Putamen (tissue), 1 donor: ENCODE measurements at places on chromosomes 5 and 9.
A peak's percentile ranks its signal among the peaks of the same experiment; 100 is the strongest.

GRCh38 chr9:92188969-92189781 lies 74.0 kb upstream of the SPTLC1 start:
- DNase-seq, result no peak

- DNase-seq, result peak; percentile 21
Observed at GRCh38 chr5:140402258-140403074, 833 bp downstream of the ANKHD1 start.

GRCh38 chr5:55572600-55572999 lies 37.8 kb upstream of the PLPP1 start:
- no peak for DNase-seq

DNA sequence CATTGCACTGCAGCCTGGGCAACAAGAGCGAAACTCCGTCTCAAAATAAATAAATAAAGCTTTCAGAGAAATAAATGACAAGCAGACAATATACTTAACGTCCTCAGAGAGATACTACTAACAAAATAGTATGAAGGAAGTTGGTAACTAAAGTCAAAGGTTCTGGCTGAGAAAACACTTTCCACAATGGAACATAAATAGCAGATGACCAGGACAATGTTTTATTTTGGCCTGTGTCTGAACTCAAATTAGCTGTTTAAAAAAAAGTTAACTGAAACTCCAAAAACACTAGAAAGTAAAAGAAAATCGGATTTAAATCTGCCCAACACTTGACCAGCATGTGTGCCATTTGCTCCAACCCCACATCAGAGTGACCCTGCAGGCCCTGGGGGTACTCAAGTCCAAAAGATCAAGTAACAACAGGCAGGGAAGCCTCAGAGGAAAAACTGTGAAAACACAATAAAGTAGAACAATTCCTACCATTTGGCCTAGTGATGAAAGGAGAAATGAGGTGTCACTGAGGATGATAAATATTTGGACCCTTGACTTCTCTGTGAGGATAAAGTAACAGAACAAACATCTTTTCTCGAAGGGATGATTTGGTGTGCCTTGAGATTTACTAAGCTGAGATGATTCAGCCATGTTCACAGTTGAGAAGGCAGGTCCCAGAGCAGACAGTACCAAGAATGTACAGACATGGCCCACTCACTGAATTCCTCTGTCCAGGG lies 47.7 kb downstream of the LHFPL2 start:
- DNase-seq, result no peak

DNA sequence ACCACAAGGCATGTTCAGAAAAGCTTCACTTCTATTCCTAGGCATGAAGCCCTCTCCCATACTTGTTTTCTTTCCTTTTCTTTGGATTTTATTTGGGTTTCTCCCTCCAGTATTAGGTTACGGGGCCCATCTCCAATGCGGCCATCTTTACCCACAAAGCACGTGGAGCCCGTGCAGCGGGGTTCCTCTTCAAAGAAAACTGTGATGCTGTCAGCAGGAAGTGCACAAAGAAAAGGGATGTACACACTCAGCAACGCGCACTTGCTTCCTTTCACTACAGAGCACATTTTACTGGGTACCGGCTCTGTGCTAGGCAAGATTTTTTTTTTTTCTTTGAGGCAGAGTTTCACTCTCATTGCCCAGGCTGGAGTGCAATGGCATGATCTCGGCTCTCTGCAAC lies 106.6 kb downstream of the COL23A1 start:
- no peak for DNase-seq

- DNase-seq, result no peak
Observed at GRCh38 chr5:128487041-128487440, 51.0 kb downstream of the FBN2 start.

DNA sequence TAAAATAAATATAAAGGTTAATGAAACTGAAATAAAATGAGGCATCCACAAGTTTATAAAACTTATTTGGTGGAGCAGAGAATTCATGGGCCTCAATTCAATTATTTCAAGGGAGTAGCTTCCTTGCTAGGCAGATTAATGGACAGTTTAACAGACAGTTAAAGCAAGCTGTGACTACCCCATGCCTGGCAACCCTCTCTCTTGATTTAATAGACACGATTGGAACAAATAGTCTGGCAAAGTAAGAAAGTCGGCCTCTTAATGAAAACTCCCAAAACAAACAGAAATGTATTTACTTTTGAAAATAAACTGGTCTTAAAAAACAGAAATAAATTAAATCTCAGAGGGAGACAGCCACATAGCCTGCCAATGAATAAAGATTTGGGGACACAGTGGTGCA lies 40.1 kb upstream of the ERCC6L2 start:
- no peak for DNase-seq

DNA sequence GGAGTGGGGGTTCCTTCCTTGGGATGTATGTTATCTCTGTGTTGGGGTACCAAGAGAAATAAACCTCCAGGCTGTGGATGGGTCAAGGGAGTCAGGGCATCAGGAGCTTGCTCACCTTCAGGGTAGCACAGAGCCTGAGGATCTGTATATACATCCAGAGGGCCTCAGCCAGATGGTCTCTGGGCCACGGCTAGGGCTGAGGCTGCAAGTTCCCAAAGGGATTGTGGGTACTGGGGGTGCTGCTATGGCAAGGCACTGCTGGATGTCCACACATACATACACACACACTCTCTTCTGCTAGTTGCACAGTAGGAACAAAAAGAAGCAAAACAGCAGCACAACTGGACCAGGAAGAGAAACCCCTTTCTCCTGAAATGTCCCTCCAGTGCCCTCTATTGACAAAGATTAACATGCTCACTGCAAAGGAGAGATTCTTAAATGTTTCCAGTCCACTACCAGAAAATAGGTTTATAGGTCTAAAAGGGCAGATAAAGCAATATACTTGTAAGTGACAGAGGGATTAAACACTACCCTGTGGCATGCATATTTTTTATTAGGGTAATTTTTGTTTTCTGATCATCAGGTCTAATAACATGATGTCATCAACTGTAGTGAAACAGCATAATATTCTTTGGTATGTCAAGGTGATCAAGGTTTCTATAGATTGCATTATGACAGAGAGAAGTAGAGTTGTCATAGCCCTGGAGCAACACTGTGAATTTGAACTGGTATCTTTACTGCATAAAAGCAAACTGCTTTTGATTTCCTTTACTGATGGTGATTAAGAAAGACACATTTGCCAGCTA lies 56.3 kb upstream of the KCNN2 start:
- DNase-seq, result no peak

DNA sequence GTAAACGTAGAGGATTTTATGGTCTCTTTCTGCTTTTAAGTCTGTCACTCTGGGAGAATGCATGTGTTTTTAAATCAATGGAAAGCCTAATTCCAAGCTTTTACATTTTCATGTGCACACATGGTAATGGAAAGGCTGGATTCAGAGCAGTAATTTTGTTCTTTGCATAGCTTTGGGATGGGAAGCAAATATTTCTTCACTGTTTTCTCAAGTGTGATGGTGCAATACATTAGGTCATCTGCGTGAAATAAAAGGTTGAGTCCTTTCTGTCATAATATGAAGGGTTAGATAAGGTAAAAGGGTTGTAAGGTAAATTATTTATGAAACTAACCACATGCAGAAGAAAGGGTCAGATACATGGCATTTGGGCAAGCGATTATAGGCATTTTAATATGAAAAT lies 88.2 kb upstream of the NR3C1 start:
- no peak for DNase-seq

- DNase-seq, result peak; percentile 52
Observed at GRCh38 chr5:136769900-136770684, 404.7 kb upstream of the TRPC7 start.

DNA sequence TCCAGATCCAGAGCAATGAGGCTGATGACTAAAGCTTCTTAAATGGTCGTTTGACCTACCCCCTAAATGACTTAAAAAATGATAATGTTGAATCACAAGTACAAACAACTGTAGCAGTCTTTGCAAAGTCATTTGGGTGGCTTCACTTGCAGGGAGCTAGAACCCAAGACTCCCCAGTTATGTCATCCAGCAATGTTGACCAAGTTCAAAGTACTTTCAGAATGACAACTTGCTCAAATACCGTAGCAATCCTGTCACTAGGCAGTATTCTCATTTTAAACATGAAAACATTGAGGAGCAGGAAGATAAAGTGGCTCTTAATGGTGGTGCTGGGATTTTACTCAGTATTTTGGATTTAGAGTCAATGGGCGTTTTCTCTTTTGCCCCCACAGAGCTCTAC lies 1217.0 kb upstream of the DMAC1 start:
- DNase-seq, result no peak

DNA sequence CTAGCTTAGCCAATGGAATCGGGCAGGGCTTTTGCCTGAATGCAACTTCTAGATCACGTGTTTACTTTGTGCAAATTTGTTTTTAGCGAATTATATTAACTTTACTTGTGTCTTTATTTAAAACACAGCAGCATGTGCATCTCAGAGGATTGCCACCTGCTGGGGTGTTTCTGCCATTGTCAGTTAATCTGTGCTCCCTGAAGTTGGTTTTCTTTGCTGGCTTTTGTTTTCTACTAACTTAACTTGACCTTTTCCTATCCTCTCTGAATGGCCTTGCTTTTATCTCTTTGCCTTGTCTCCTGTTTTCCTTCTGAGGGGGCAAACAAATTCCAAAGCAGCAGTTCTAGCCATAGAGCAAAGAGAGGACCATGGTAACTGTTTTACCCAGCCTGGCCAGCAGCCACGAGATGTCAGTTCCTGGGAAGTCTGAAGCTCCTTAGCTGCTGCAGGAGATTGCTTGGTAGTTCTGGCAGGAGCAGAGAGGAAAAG lies 67.6 kb downstream of the ARHGEF28 start:
- DNase-seq, result no peak

- no peak for DNase-seq
Observed at GRCh38 chr9:125240649-125240999, 519 bp downstream of the HSPA5 start.

DNA sequence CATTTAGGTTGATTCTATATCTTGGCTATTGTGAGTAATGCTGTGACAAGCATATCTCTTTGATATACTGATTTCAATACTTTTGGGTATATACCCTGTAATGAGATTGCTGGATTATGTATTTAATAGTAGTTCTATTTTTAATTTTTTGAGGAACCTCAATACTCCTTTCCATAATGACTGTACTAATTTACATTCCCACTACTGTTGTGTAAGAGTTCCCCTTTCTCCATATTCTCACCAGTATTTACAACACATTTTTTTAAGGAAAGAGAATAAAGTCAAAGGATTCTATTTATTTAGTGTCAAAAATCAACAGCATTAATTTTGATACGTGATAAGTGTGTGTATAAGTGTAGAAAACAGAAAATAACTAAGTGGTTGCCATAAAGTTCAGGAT lies 356.4 kb upstream of the EDIL3 start:
- DNase-seq, result no peak

DNA sequence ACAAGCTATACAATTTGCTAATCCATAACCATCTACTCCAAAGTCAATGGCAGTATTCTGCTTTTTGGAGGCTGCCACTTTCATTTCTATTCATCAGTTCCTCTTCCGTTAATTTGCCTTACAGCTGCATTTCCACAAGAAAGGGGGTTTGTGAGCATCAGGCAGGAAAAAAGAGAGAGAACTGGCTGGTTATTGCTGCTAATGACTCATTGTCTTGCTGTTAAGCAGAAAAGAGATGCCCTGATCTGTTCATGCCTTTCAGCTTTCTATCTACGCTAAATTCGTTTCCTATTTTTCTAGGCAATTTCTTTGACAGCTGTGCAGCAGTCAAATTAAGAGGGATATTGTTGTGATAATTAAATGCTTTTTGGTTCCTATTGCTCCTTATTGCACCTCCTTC lies 65.9 kb upstream of the GNAQ start:
- DNase-seq, result peak; percentile 57

GRCh38 chr5:31855134-31856040 lies 216.5 kb downstream of the PDZD2 start:
- peak; percentile 63 for DNase-seq

DNA sequence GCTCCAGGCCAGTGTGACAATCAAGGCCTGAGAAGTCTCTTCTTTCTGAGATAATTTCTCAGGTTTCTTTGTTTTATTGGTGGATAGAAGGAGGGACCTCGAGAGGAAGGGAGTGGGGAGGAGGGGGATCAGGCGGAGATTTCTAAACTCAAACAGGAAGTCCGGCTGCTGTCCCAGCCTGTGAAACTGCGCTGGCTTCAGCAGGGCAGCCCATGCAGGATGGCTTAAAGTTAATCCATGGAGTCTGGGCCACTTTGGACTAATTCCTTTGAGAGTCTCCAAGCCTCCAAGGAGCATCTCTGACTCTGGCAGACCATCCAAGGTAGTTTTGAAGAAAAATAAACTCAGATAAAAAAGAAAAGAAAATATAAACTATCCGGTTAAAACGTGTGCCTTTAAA lies 378.5 kb downstream of the MLLT3 start:
- no peak for DNase-seq

DNA sequence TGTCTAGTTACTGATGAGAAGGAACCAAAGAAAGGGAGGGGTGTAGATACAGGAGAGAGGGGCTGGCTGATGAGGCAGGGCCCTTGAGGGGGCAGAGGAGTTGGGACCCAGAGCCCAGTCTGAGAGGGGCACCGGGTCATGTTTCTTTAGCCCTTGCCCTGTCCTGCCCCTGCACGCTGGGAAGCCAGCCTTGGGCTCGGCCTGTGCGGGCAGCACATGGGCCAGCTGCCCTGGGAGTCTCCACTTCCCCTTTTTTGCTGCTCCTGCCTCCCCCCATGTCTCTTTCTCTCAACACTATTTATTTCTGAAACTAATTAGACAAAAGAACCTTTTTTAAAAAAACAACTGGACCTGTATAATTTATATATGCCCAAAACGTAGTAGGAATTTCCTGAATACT lies 20.5 kb downstream of the MVB12B start:
- no peak for DNase-seq

DNA sequence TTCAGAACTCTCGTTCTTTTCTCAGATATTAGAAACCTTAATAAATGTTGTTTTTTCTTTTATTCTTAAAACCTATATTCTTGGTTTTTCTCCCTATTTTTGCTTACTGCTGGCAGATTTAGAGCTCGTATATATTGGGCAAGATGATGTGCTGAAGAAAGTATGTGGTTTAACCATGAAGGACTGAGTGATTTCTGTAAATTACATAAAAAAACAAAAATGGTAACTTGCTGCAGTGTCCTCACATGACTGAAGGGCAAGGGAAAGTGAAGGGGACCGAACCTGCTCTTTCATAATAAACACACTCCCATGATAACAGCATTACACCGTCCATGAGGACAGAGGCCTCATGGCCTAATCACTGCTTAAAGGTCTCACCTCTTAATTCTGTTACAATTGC lies 393.8 kb upstream of the ZNF608 start:
- no peak for DNase-seq

GRCh38 chr5:55900068-55900467 lies 48.9 kb downstream of the IL31RA start:
- no peak for DNase-seq

GRCh38 chr9:121876658-121877271 lies 216.3 kb downstream of the TTLL11 start:
- DNase-seq, result no peak

DNA sequence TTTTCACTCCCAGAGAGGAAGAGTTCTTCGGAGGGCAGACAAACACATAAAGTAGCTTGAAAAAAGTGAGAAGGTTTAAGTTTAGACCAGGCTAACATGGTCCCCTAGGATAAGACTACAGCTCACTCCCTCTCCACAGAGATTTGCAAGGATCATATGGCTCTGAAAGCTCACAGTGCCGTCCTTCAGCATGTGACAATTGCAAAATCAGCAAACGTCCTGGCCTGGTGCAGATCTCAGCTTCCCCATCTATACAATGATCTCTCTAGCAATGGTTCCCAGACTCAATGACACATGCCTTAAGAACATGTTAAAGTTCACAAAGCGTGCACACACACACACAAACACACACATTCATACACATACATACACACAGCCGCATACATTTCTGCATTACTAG lies 327.6 kb downstream of the ACTL7B start:
- DNase-seq, result no peak

GRCh38 chr9:86714999-86715398 lies 232.3 kb downstream of the GAS1 start:
- no peak for DNase-seq

GRCh38 chr5:168366116-168366515 lies 74.7 kb downstream of the WWC1 start:
- DNase-seq, result no peak
